ENCODE measurements at places on chromosomes 2 and 18. TPM values are rescaled to one million over a fixed set of nuclear protein-coding genes. Genes with fewer than 3 reads are reported as not detected.

GRCh38 chr2:64220894-64221617, 76.8 kb upstream of the PELI1 start:
- DNase-seq = no peak

- DNase-seq = no peak
These were observed 24.9 kb downstream of the PECR start for GRCh38 chr2:216056739-216057138.

ERMN gene
- total RNA-seq = 1.6 TPM

- no peak for DNase-seq
These were observed at the start of gene TMEM178A for GRCh38 chr2:39665811-39666490. Gene TMEM178A (plus strand): TSS chr2:39665917. CDS start chr2:39665975, 58 bp downstream.

TOGARAM2 gene
- total RNA-seq = 1.6 TPM

MOGAT1 gene
- 0.45 TPM for total RNA-seq

GRCh38 chr18:5507756-5508155, 36.0 kb downstream of the EPB41L3 start:
- no peak for DNase-seq

DSC3 gene
- total RNA-seq = 306 TPM

DNA sequence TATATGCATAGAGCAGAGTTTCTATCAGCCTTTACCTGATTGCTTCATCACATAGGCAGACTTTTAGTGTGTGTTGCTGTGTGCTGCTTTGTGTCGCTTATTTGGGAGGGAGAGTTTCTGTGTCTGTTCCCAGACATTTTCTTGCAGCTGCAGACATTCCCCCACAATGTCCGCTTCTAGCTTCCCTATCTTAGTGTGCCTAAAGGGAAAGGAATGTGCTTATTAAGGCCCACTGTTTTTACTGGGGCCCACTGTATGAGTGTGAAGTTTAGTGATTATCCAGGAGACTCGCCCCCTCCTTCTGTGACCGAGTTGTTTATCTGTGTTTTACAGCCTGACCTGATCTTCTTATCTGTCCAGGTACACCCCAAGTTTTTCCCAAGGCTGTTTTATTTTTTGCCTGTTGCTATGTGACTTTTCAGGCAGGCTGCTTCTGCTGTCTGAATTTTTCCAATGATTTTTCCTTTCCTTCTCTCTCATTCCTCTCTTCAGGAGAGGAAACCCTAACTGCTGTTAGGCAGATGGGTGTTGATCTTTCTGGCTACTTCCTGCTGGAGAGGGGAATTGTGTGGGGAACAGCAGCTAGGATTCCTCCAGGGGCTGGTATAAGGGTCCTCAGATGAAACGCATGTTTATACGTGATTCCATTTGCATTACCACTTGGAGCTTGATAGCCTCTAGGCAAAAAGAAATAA, 47.6 kb downstream of the STK17B start:
- DNase-seq = no peak

DNA sequence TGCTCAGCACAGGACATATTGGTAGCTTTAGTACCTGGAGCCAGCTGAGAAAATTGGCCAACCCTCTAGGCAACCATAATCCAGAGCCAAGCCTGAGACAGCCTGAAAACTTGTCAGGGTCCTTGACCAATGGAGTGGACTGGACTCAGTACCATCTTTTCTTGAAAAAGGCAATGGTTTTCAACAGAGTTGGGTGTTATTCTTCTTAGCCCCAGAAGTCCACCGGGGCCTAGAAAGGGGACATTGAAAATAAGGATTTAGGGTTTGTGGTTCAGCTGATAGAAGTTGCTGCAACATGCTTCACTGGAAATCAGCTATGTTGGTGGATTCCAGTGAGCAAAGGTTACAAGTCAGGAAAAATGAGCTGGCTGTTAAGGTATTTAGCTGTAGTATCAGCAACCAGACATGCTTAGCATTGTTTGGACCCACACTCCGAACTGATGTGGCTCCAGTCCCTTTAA, 22.1 kb upstream of the CNOT11 start:
- no peak for DNase-seq

GRCh38 chr18:13548966-13549879, 177.1 kb downstream of the FAM210A start:
- DNase-seq = no peak

- no peak for DNase-seq
These were observed 98.7 kb downstream of the PLEKHA3 start for GRCh38 chr2:178579006-178579405.

SLC16A14 gene
- 9.1 TPM for total RNA-seq

DNA sequence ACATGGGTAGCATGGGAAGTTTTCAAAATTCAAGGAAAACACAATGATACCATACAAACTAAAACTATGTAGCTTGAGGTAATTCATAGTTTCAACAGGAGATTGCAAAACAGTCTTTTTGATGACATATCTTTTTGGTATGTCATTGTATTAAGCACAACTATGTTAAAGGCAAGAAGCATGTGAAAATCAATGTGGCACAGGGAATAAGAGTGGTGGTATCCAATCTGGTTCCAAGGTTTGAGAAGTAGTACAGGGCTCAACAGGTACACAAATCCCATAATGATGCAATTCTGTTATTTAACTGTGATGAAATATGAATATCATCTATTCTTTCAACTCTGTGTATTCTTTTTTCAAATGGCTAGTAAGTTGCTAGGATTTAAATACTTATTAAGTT, 16.4 kb upstream of the DLX2 start:
- DNase-seq = no peak

DNA sequence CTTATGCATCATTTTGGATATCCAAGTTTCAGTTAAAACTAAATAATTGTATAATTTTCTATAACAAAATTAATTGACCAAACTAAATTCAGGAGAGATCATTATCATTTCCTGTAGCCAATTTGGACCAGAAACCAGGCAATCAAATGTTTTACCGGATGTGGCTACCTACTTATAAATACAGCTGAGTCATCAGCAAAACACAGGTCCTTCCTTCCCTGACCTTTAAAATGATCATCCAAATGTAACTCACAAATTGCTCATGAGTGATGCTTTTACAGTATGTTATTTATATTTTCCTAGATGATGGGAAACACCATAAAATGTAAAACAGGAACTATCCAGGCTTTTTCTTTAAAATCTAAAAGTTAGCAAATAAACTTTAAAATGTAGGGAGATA, 133.7 kb downstream of the CBLN2 start:
- DNase-seq = no peak

ARMC9 gene
- 22.0 TPM for total RNA-seq

GRCh38 chr2:69581774-69582581, 61.6 kb downstream of the AAK1 start:
- no peak for DNase-seq

- DNase-seq = no peak
These were observed 32.7 kb upstream of the SPRED2 start for GRCh38 chr2:65465124-65465523.
